ENCODE measurements at places on chromosomes 16 and 17.

- peak; percentile 54 for DNase-seq
These were observed 25.7 kb downstream of the CIBAR2 start for GRCh38 chr16:85086347-85087291.

DNA sequence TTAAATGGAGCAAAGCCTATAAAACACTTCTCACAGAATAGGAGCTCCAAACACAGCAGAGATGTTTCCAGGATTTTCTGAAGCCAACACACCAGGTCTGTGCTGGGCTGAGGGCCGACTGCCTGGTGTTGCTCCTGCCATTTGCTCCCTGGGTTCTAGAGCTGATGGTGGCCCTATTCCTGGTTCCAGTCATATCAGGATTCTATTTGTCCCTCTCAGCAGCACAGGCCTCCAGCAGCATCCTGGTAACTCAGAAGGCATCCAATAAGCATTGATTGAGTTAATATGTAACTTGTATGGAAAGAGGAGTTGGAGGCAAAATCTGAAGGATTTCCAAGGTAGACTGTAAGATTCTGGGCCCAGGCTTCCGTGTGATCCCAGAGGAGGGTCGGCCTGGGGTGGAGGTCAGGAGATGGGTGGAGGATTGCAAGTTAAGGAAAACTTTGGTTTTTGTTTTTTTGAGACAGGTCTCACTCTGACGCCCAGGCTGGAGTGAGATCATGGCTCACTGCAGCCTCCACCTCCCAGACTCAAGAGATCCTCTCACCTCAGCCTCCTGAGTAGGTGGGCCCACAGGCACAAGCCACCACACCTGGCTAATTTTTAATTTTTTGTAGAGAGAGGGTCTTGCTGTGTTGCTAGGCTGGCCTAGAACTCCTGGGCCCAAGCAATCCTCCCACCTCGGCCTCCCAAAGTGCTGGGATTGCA is 5.7 kb downstream of the NUPR1 start:
- DNase-seq: no peak

DNA sequence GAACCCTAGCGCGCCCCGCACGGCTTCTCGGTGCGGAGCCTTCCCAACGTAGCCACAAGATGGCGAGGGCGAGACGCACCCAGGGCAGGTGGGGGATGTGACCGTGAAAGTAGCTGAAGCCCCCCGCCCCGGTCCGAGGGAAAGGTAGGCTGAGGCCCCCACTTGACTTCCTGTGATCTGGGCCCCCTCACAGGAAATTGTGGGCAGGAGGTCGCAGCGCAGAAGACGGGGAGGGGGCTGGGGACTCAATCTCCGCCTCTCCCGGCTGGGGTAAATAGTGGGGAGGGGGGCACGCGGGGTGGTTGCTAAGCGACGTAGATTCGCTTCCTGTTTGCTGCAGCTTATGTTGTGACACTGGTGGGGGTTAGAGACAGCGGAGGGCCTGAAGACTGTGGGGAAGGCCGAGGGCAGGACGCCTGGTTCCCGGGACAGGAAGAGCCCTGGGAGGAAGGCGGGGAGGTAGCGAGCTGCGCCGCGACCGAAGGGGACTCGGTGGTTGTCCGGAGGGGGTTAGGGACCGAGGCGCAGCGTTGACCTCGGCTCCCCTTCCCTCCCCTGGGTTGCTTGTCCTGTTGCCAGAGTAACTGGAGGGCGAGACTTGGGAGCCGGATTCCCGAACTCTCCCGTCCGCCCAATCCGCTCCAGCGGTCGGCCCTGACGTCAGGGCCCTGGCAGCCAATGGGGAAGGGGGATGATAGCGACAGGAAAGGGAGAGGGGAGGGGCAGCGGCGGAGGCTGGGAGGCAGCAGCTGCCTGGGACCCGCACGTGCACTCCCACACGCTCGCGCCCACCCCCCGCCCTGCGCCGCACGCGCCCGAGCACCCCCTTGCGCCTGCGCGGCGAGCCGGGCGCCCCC is 1.2 kb downstream of the KDM6B start:
- peak; percentile 83 for DNase-seq

- no peak for DNase-seq
These were observed 65.2 kb downstream of the CYTH1 start for GRCh38 chr17:78716814-78717393.

DNA sequence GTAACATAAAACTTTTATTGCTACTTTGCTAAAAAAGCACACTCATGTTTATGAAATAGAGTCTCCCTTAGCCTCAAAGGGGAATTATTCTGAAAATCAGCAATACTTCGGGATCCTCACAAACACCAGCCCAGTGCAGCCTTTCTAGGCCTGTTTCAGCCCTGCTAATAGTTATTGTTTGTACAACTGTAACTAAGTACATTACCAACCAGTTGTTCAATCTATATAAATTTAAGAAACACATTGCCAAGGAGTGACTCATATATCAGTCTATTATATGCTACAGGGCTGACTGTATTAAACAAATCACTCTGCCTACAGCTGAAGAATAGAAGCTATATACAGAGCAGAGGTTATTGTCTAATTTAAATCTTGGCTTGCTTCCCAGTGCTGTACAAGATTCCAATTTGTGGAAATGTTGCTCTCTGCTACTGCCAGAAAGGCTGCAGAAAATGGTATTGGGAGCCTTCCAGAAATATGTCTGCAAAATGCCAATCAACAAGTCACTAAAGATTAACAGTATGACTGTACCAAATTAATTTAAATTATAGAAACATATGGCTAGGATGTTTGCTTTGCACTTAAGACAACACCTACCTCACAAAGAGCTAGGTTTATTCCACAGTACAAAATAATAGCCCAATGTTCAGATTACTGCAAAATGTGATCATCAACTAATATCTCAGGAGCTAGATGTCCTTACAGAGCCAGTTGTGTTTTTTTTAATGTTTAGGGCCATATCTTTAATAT is 49.7 kb downstream of the TOX3 start:
- DNase-seq: no peak

GRCh38 chr17:39018267-39019134 is 51.3 kb upstream of the FBXO47 start:
- no peak for DNase-seq

DNA sequence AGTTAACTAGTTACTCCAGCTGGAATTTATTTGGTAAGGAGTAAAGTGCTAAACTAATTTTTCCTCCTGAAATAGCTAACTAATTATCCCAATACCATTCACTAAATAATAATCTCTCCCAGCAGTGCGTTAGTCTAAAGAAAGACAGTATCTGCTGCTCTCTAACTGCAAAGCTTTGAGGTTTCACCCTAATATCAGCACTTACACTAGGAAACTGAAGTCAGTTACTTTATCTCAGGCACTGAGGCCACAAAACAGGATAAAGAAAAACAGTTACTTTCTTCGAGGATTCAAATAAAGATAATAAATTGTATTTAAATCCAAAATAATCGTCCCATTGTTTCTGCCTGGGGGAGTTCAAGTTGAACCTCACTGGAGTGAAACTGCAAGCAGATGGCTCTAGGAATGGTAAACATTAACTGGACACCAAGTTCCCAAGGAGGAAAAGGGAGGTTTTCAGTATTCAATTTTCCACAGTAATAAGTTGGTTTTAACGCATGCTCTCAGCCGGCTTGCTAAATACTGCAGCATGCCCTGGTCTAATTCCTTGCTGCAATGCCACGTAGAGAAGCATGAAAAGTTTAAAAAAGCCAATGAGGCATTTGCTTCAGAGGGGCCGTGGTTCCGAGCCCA is 20.0 kb upstream of the FOXJ1 start:
- no peak for DNase-seq

GRCh38 chr16:12124742-12125141 is 148.2 kb downstream of the SNX29 start:
- DNase-seq: no peak

DNA sequence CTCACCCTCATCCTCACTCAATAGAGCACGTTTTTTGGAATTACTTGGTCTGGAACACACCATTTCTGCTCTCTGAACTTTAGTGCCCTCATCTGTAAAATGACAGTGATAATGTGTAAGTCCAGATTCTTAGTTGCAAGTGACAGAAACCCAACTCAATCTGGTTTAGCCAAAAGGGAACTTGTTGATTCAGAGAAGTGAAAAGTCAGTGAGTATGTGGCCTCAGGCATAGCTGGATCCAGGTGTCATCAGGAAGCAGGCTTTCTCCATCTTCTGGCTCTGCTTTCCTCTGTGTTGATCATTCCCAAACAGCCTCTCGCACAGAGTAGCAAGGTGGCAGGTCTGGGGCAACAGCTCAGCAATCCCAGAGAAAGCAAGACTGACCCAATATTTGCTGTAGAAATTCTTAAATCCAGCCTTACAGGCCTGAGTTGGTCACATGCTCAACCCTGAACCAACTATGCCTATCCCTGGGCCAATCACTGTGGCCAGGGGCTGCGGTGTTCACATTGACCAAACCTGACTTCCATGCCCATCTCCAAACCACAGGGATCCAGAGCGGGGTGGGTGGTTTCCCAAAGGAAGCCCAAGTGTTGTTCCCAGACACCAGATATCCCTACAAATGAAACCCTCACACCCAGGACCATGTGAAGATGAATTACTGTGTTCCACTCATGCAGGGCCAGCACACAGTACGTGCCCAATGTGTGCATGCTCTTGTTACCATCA is 23.3 kb upstream of the ALKBH5 start:
- no peak for DNase-seq

GRCh38 chr17:2244545-2245525 is 58.8 kb downstream of the SMG6 start:
- DNase-seq: peak; percentile 70

GRCh38 chr16:74775255-74775654 is 635 bp upstream of the FA2H start:
- no peak for DNase-seq

GRCh38 chr17:80770881-80771611 is 220.6 kb upstream of the CHMP6 start:
- DNase-seq: no peak

GRCh38 chr16:85126394-85126704 is 14.1 kb upstream of the CIBAR2 start:
- DNase-seq: no peak

All from stimulated activated CD8-positive, alpha-beta memory T cell treated with anti-CD3 and anti-CD28 coated beads, Interleukin-12 subunit alpha, Interleukin-12 subunit beta, amount 100 ng/mL, for 4 hours (primary cell).